H4 (cell line): ENCODE measurements at places on chromosomes 1 and 21. TPM values are rescaled to one million over a fixed set of nuclear protein-coding genes. Genes with fewer than 3 reads are reported as not detected.

Gene SGIP1
- total RNA-seq: 0.51 and 1.1 TPM in 2 replicates

Gene IGSF3
- 10.7 and 10.8 TPM in 2 replicates for total RNA-seq

Gene VTCN1
- total RNA-seq: not detected in 2 replicates

DNA sequence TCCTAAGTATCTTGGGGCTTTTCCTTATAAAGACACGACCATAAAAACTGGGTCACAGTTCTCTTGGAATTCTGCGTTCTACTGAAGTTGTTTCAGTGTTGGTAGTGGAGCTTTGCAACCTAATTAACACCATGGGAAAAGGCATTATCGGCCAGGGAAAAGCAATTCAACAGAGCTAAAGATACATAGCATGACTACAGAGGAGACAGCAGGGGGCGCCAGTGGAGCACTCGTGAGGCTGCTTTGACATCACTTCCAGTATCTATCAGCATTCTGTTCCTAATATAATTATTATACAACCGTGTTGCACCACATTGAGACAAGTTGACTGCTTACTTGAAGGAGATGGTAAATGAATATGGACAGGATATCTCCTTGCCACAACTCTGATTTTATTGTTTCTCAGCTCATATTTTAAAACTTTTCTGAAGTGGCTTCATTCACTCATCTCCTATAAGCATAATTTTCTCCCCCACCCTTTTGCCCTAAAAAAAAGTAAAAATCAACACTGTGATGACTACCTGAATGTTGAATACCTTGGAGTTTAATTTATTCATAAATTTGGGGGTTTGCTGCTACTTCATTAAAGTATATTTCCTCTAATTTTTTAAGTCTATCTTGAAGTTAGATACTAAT is 39.4 kb downstream of the ZP4 start:
- DNase-seq: peak; percentile 53

DNA sequence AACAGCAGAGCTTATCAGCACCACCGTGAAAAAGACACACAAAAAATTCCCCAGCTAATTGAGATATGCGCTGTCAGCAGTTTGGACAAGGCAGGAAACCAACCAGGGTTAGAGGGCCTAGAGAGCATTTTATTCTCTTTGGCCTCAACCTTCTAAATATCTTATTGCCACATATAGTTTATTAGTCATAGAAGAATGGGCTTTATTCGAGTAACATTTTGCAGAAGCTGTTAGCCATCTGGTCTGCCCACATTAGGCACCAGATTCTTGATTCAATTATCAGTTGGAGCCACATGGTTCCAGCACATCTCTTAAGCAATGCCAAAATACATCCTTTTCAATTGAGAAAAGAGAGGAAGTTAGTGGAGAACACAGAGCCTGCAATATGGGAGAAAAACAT is 109.9 kb upstream of the CXADR start:
- no peak for DNase-seq

GRCh38 chr1:199057322-199057721 is 418.5 kb downstream of the PTPRC start:
- no peak for DNase-seq

DNA sequence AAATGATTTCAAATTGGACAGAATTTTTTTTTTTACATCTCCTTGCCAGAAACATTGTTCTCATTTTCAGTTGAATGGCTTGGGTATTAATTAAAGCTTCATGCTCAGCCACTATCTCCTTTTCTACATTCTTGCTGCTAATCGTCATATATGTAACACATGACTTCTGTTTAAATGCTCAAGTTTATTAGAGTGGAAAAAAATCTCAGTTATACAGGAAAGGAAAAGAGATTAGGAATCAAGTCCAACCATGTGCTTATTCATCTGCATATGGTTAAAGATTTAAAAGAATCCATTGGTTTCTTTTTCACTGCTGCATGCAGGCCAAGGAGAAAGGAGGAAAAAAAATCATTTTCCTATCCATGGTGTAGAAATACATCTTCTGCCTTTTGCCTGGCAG is 47.3 kb upstream of the CNN3 start:
- DNase-seq: no peak

DNA sequence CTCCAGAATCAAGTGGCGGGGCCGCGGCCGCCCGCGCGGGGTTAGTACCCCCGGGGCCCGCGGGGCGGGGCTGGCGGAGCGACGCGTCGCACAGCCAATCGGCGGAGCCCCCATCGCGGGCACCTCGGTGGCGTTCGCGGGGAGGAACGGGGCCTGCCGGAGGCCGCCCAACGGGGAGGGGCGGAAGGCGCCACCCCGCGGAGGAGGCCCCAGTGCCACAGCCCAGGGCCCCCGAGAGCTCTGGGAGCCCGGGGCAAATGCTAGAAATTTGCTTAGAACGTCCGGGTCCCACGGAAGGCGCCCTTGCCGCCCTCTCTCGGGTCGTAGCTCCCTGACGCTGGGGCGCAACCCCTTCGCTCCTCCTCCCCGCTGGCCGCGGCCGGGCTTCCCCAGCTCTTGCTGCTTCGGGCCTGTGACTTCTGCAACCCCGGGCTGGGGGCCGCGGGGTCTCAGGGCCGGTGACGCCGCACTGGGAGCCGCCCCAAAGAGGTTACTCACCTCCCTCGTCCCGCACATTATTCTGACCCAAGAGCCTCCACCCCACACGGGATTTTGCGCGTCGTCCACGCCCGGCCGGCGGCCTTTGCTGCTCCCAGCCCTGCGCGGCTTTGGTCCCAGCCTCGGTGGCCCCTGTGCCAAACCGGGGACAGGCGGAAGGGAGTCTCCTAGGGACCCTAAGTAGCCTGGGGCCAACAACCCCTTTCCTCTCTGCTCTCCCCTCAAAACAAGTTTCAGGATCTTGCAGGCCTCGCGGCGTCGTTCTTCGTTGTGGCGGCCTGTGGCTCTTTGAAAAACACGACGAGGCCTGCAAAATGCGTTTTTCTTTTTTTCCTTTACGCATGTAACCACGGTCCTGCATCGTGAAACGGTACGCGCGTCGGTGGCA is at the start of gene RUNX3:
Gene RUNX3 (minus strand): TSS at position 17 of the 886 bp plus-strand sequence. CDS start 408 bp downstream, outside the sequence.
- no peak for DNase-seq
